ENCODE measurements at places on chromosomes 1 and 21.

GRCh38 chr1:216215169-216215568 lies 208.1 kb downstream of the USH2A start:
- no peak for ATAC-seq

DNA sequence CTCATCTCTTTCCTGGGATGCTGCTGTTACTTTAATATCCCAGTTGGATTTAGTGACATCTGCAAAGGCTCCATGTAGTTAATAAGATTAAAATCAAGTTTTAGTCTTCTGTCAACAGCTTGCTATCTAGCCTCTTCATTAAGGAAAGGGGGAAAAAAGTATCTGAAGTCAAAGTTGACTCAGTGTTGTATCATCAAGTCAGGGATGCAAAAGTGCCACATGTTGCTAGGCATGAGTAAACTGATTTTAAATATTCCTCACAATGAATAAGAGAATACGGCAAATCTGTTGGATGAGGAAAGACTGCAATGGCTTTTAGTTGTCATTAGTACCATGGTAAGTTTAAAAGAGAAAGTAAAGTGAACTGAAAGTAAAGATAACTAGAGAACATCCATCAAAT lies 383.2 kb upstream of the ZRANB2 start:
- no peak for ATAC-seq

- no peak for ATAC-seq
Observed at GRCh38 chr1:66333466-66334199, 200.3 kb upstream of the SGIP1 start.

DNA sequence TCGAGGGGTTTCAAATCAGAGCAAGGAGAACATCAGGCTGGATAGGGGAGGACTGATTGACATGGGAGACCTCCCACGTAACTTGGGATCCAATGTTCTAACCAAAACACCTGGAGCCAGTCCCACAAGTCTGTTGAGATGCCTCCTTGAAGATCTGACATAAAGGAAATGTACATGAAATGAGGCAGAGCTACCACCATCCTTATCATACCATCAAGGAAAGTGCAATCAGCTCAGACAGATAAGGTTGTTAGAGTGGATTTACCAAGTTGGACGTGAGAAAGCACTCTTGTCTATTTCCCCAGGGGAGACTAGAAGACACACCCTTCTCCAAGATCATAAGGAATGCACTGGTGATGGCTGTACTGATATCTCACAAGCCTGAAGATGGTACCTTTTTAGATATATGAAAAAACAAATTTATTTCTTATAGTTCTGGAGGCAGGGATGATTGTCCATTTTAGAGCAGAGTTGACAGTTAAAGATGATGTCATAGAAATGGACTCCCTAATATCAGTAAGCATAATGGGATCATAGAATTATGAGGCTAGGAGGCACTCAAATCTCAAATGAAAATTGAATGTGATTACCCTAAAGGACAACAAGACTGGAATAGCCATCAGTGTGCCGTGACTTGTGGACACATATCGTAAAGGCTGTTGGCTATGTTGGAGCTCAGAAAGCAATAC lies 129.1 kb upstream of the RAB4A start:
- ATAC-seq = no peak
